ENCODE measurements at places on chromosomes 7 and 10.
A peak's percentile ranks its signal among the peaks of the same experiment; 100 is the strongest.

DNA sequence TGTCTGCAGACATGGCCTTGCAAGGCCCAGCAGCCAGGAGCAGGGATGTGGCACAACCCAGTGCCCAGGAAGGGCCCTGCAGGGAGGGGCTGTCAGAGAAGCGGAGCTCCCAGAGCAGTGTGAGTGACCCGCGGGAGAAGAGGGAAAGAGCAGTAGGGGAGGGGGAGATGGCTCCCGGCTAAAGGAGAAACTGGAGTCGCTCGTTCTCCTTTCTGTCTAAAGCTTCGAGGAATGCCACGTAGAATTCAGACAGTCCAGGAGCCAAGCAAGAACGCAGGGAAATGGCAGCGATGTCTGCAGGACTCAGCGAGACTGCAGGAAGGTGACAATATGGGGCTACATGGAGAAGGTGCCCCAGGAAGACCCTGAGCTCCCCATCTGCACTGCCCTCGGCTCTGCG is 22.4 kb upstream of the HABP2 start:
- DNase-seq, result no peak

DNA sequence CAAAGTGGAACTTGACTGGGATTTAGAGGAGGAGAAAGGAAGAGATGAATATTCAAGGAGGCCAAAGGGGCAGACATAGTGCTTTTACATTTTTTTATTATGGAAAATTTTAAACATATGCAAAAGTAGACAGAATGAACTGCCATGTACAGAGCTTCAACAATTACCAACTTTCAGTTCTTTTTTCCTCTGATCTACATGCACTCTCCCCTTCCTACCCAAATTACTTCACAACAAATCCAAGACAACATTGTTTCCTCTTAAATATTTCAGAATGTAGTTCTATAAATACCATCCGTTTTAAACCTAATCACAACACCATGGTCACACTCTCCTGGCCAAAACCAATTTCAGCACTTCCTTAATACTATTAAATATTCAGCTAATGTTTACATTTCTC is 83.5 kb upstream of the FZD1 start:
- no peak for DNase-seq

GRCh38 chr10:132748545-132749370 is 37.2 kb downstream of the NKX6-2 start:
- no peak for DNase-seq

- no peak for DNase-seq
Observed at GRCh38 chr7:107694386-107694785, 33.8 kb downstream of the SLC26A4 start.

DNA sequence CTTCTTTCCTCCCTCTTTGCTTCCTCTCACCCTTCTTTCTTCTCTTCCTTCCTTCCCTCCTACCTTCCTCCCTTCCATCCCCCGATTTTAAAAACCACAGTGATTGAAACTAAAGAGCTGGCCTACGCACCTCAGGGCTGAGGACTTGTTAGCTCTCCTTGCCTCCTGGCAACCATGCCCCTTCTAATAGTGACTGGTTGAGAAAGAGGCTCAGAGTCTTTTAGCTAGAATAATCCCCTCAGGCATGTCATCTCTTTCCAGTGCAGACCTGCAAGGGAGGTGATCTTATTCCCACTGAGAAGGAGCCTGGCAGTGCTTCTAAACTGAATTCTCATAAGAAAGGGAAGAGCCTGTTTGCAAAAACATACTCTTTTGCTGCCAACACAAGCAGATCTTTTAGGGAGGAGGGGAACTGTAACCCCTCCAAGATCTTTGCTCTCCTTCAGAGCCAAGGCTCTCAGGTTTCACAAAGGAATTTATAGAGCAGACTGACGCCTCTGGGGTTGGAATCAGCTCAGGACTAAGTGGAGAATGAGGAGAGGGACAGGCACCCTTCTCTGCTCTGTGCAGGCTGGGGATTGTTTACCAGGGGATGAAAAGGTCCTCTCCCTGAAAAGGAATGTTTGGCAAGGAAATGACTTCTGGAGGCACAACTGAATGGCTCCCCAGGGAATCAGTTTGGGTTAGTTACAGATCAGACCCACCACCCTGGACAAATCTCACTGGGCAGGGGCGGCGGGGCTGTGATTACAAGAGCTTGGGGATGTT is 9.4 kb upstream of the ANKRD1 start:
- no peak for DNase-seq

DNA sequence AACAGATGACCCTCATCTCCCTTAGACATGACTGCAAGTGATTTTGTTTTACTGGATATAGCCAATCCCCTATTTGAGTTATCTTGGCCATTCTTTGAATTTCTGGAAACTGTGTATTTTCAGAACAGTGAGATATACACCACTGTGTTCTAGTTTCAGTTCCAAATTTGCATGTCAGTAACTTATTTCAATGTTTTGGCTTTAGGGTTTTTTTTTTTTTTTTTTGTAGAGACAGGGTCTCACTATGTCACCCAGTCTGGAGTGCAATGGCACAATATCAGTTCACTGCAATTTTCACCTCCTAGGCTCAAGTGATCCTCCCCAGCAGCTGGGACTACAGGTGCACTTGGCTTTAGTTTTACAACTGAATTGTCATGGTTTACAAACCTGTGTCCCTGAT is 67.2 kb downstream of the ATAD1 start:
- DNase-seq, result no peak

DNA sequence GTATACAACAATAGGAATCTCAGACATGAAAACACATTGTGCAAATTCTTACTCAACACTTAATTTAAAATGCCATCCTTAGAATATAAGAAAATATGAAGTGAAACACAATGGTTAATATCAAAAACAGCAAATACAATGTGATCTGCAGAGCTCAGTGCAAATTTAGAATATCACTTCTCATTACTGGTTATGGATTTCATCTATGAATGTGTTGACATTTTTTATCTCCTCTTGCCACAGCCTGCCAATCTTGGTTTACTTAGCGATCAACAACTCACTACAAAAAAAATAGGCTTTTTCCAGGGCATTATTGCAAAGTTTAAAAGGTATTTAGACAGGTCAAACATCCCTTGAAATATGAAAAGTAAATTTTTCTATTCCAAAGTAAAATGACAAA is 25.0 kb upstream of the RNF148 start:
- DNase-seq, result no peak

DNA sequence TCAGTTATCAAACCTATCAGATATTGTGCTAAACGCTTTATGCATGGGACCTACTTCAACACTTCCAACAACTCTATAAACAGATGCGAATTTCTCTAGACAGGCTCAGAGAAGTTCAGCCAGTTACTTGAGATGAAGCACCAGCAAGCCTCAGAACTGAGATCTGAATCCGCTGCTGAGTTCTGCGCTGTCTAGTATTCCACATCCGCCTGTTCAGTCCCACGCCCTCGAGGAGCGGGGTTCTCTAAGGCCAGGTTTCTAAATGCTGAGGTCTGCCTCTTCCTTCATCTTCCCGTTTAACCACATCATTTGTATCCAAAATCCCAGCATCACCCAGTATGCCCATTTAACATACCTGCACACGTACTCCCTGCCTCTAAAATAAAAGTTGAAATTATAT is 297.8 kb upstream of the ZNF32 start:
- DNase-seq, result no peak

DNA sequence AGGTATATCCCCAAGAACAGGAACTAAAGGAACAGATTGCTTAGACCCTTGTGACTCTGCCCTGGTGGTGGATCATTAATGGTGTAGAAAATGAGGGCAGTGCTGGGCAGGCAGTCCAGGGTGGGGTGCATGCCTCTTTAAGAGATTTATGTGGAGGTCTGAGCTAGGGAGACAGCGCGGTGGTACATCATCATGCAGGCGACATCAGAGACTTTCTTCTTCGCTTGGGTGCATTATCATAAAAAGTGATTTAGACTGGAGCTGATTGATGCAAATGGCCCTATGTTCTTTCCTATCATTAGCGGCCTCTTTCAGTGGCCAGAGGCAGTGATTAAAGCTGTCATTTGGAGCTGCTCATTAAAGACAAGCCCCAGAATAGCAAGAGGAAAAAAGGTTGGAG is 519.1 kb upstream of the GALNT17 start:
- no peak for DNase-seq

- DNase-seq, result no peak
Observed at GRCh38 chr10:59678884-59679301, 30.8 kb downstream of the SLC16A9 start.

DNA sequence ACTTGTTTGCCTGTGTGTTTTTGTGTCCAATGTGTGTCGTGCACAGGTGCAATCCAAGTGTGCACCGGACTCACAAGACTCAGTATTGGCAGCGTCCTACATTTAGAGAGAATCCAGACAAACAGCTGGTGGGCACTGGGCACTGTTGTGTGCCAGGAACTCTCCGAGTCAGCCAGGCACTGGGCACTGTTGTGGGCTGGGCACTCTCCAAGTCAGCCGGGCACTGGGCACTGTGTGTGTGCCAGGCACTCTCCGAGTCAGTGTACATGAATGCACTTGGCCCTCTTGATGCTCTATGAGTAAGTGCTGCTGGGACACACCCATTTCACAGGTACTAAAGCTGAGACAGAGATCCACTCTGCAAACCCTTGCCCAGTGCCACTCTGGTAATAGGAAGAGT is 303.5 kb downstream of the PTPRN2 start:
- no peak for DNase-seq

GRCh38 chr7:121874298-121874697 is 1.3 kb downstream of the PTPRZ1 start:
- no peak for DNase-seq

DNA sequence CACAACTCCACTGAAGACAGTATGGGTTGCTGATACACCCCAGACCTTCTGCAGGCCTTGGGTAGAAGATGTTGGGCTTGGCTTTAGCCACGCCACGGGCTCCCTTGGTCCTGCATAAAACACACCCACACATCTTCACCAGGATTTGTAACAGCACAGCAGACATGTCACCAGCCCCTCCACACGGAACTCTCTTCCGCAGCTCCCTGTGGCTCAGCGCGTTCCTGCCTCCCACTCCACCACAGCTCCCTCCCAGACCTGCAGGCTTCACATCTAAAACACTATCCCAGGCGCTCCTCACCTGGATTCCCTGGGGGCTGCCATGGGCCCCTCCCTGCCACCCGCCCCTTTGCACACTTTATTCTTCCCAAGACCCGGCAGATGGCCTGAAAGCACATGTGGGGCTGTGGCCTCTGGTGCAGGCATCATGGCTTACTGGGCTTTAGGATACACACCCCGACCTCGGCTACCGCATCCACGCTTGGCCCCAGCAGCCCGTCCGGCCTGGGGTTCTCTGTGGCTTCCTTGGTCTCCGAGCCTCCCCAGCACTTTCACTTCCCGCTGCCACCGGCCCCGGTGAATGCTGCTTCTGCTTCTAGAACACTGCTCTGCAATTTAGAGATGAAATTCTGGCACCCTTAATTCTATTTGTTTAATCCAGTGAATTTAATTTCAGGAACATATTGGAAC is 432.9 kb downstream of the DNAJB6 start:
- no peak for DNase-seq

GRCh38 chr7:44615149-44615611 is 8.8 kb downstream of the OGDH start:
- no peak for DNase-seq

DNA sequence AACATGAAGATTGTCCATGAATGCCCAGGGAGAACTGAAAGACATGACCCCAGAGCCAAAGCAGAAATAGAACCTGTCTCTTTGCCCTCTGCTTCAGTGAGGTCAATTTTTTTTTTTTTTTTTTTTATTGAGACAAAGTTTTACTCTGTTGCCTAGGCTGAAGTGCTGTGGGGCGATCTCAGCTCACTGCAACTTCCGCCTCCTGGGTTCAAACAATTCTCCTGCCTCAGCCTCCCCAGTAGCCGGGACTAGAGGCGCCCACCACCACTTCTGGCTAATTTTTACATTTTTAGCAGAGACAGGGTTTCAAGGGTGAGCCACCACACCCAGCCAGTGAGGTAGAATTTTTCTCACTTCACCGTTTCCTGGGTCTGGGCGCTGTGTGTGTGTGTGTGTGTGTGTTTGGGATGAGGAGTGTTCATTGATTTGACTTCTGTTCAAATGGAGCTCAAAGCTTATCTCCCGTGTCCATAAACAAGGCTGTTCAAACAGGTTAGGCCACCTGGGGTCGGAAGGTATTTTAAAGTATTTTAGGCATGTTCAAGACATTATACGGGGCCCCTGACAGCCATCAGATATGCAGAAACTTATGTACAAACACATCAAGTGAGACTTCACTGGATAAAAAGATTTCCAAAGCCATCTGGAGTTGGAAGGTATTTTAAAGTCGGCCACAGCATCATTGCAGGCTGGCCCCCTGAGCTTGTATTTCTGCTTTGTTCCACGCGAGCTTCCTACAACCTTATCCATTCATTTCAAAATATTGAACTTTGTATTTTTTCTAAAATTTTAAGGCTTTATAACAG is 93.8 kb downstream of the MAP3K8 start:
- no peak for DNase-seq

- no peak for DNase-seq
Observed at GRCh38 chr7:148380596-148381419, 209.8 kb upstream of the C7orf33 start.

DNA sequence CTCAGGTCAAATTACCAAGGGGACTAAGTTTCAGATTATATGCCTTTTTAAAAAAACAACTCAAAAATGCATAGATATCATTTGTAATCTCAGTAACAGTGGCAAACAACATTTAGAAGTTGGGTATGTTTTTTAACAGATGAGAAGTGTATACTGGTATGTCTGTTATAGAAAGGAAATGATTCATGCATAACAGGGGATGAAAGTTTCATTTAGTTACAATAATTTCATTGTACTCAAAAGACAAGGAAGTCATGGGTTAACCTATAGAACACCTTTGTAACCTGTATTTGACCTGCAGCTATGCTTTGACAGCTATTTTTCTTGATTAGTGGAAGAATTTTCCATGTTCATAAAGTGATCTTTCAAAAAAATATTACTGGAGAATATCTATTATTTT is 35.4 kb upstream of the FAM133B start:
- no peak for DNase-seq

GRCh38 chr10:126122881-126123280 is 226.5 kb downstream of the FANK1 start:
- no peak for DNase-seq

- DNase-seq, result no peak
Observed at GRCh38 chr7:46549347-46549746, 628.3 kb upstream of the IGFBP3 start.

- no peak for DNase-seq
Observed at GRCh38 chr7:47905076-47905920, 43.0 kb downstream of the PKD1L1 start.

DNA sequence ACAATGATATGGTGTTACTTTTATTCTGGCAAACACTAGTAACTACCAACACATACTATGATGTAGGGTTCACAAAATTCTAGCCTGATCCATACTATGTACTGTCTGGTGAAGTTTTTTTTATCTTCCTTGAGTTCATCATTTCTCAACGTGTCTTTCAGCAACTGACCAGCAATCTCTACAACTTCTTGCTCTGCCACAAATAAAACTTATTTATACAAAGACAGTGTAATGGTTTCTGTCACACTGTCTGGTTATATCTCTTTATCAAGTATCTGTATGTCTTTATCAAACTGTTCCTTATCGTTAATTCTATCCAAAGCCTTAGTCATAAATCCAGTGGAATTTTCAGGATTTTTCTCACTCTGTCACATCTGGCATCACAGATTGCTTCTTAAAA is 69.7 kb downstream of the CUL2 start:
- no peak for DNase-seq

- DNase-seq, result peak; percentile 36
Observed at GRCh38 chr10:77801474-77802161, 124.9 kb downstream of the DLG5 start.
